ENCODE measurements at places on chromosomes 1 and 21.

GRCh38 chr1:223258751-223259198 is 105.2 kb downstream of the SUSD4 start:
- no peak for DNase-seq

DNA sequence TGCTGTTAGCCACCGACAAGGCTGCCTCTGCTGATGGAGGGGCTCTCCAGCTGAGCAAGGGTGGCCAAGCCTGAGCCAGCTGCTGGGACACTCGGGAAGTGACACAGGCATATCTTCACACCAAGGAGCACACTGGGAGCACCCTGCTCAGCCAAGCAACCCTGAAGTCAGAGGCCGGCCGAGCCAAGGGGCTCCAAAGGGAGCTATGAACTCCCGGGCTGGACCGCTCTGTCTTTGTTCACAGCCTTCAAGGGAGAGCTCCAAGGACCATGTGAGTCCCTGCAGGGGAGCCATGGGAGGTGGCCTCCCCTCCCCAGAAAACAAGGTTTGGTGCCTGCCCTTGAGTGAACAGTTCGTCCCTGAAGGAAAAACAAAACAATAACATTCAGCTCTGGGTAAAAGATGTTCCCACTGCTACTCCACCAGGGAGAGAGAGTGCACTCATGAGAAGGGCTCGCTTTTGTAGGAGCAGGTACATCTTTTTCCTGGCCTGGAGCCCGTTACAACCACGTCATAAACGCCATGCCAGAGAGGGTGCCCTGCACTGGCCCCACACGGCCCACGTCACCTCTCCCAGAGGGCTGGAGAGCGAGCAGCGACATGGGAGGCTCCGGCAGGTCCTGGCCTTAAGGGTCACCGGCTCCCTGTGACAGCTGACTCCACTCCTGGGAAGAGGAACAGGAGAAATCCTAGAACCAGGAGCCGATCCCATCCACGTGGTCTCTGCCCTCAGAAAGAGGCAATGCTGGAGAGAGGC is 56.3 kb upstream of the SLC25A33 start:
- DNase-seq: no peak

DNA sequence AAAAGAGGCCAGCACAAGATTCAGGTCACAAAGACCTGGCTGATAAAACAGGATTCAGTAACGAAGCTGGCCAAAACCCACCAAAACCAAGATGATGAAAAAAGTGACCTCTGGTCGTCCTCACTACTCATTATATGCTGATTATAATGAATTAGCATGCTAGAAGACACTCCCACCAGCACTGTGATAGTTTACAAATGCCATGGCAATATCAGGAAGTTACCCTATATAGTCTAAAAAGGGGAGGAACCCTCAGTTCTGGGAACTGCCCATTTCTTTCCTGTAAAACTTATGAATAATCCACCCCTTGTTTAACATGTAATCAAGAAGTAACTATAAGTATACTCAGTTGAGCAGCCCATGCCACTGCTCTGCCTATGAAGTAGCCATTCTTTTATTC is 26.0 kb upstream of the FMO2 start:
- DNase-seq: no peak

- DNase-seq: no peak
Measured at GRCh38 chr1:201137579-201138310, 10.8 kb upstream of the ASCL5 start.

DNA sequence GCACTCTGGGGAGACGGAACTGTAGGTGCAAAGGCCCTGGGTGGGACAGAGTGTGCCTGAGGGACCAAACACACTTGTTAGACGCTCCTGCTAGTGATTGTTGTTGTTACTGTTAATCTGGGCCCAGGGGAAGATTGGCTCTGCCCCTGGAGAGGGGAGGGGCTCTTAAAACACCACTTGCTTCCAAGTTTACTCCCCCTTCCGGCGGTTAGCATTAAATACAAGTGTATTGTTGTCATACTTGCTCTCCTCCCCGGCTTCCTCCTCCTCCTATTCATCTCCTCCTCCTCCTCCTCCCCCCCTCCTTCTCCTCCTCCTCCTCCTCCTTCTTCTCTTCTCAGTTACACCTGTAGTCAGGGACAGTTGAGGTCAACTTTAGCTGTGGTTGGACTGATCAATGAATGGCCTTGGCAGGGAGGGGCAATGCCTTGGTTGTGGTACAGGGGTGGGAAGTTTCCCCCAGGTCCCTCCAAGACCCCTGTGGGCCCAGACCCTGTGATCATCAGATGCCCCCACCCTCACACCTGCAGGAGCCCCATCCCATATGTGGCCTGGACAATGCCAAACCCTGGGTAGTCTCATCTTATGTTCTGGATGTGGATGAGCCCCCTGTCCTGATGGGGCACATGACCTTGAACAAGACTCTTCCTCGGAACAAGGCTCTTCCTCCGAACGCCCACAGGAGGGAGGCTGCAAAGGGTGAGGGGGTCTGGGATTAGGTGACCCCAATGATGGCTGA is 217.3 kb downstream of the PTPRU start:
- DNase-seq: no peak

All from stimulated activated CD8-positive, alpha-beta memory T cell treated with anti-CD3 and anti-CD28 coated beads, Interleukin-7, amount 100 ng/mL, for 24 hours (primary cell).